ENCODE measurements at places on chromosomes 13 and 19. TPM values are rescaled to one million over a fixed set of nuclear protein-coding genes. Genes with fewer than 3 reads are reported as not detected.

- DNase-seq = no peak
These were observed 68.6 kb downstream of the RASA3 start for GRCh38 chr13:114063545-114064449.

GRCh38 chr19:52694921-52695320, 39.9 kb downstream of the ZNF611 start:
- no peak for DNase-seq

DNA sequence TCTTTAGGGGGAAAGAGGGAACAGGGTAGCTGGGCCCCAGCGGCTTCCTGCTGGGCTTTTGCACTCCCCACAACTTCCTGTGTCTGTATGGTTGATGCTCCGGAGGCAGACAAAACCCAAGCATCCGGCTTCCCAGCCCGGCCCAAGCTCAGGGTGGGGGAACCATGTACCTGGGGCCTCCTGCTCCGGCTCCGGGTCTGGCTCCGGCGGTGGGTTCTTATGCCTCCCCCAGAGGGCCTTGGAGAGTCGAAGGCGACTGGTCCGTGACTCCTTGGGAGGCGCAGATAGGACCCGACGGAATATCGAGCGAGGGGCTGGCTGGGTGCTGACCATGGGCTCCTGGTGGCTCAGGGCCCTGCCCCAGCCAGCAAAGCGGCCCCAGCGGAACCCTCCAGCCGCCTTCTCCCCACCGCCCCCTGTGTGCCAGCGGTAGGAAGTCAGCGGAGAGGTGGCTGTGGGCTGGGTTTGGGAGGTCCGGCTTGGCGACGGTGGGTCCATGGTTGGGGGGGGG, 428 bp downstream of the RASAL3 start:
- no peak for DNase-seq

GRCh38 chr19:20513189-20513904, 52.2 kb downstream of the ZNF737 start:
- DNase-seq = no peak

CPAMD8 gene
- 9.6 TPM for total RNA-seq

Measured in sciatic nerve (tissue), 2 donors.